ENCODE measurements at places on chromosomes 2 and 18. TPM values are rescaled to one million over a fixed set of nuclear protein-coding genes. Genes with fewer than 3 reads are reported as not detected.

HTR2B gene
- total RNA-seq = 1.7 TPM

CAVIN2 gene
- not detected for total RNA-seq

SCYGR4 gene
- not detected for total RNA-seq

CLEC4F gene
- not detected for total RNA-seq

STK17B gene
- total RNA-seq = 69.9 TPM

ANKRD62 gene
- total RNA-seq = not detected

NT5C1B gene
- total RNA-seq = not detected

KCNJ3 gene
- total RNA-seq = not detected

CRYGC gene
- not detected for total RNA-seq

DNA sequence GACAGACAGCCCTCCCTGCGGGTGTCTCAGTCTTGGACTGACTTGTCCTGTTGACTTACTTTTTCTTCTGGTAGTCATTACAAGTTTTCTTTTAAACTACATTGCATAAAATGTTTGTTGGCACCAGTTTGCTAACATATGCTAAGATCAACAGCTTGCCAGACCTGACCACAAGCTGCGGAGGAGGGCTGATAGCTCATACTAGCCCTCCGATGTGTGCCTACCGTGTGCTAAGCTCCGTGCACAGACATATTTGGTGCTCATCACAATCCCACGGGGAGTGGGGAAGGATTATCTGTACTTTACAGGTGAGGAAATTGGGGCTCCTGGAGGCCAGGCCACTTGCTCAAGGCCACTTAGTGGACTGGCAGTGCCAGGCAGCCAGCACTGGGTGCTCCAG is 72.8 kb upstream of the YPEL5 start:
- DNase-seq = peak; percentile 29

DNA sequence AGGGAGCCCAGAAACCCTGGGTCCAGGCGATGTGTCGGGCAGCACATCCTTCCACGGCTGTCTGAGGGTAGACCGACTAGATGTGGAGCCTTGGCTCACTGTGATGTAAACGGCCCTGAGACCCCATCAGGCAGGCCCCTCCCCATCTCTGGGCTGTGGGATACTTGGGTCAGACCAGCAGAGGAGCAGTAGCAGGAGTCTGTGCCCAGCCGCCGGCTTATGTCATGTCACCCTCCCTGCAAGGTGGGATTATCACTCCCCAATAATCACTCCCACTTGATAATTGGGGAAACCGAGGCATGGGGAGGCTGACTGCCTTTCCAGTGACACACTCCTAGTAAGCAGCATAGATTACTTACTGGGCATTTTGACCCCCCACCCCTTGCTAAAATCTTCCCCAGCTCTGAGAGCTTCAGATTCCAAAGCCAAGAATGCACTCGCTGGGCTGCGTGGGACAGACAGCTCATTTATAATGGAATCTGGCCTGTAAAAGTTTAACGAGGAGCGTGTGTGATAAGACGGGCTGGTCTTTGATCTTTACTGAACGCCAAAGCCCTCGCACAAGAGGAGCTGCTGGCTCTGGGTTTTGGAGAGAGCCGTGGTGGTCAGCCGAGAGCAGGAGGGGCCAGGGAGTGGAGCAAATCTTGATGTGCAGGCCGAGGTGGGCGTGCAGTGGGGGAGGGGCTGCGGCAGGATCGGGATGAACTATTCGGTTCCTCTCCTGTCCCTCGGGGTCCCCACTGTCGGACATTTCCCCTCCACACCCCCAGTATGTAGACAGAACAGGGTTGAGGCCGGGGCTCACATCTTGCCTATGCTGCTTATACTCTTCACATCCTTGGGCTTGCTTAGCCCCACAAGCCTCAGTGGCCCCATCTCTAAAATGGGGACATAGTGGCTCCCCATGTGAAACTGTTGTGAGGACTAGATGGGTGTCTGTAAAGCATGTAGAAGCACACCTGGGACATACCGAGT is 200.0 kb downstream of the GLI2 start:
- peak; percentile 85 for DNase-seq

DNA sequence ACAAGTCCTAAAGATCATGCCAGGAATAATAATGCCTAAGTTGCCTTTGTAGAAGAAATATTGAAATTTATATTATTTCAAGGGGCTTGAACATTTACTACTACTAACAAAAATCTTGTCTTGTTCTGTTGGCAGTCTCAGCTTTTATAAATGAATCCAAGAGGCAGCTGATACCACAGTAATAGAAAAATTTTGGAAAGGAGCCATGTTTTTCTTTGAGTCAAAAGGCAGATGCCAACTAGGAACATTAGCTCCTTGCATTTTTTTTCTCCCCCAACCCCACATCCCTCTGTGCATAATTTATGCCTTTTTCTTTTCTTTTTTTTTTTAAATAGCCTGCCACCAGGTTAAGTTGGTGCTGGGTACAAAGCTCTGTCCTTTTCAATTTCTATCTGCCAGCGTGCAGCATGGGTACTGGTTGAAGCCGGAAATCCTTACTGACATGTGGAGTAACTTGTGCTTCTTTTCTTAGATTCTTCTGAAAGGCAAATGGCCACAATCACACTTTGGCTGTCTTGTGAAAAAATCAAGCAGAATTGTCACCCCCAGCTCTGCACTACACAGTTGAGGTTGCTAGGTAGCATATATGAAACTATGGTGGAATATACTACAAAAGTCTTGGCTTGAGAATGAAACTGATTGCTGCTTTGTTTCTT is 98.8 kb downstream of the RHBDD1 start:
- DNase-seq = no peak

DNA sequence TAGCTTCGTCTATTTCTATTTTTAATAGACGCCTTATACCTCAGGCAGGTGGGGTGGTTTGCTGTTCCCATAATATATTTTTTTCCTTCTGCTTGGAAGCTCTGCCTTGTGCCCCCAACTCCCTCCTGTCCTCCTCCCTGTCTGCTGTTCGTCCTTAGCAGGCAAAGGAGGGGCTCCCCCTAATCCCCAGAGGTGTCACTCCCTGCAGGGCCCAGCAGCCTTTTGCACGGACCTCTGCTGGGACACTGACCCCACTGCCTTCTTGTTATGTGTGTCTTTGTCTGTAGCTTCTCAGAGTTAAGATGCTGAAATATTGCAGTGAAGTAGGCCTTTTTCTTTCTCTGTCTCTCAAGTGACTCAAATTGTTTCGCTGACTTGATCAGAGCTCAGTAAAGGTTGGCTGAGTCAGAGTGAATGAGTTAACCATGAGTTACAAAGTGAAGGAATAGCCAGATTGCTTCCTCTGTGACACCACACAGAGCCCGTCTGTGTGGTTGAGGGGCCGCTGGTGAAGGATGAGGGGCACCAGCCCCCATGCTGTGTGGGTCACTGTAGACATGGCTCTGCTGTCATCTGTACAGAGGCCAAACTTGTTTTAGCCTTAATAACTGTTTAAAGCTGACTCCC is 47.7 kb downstream of the PRKCE start:
- DNase-seq = peak; percentile 77

DNA sequence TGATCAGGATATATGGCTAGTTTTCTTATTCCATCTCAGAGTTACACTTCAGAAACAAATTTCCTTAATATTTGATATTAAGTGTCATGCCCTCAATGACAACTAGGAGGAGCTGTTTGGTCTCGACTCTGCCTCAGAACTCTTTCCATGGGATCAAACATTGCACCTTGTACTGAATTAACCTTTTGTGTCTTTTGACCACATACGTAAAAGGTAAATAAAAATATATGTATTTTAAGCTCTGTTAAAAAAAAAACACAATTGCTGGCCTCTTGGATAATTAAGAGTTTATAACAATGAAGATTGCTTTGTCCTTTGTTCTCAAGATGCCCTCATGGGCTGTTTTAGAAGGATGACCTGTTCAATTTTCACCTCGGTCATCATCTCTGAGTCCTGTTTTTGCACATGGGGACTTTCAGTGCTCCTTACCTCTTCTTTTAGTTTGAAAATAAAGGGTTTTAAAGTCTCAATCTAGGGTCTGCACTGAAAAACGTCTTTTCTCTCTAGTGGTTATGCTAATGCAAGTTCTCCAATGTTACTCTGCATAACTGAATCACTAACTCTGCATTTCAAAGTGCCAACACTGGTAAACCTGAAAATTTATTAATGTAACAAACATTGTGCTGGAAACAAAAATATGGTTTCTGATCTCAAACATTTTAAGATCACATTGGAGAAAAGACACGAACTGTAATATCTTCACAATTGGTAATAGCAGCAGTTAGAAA is 18.8 kb upstream of the FN1 start:
- peak; percentile 51 for DNase-seq

GRCh38 chr2:232838406-232838874 is 31.6 kb upstream of the SNORC start:
- peak; percentile 55 for DNase-seq

GRCh38 chr2:42129947-42130346 is 39.2 kb upstream of the EML4 start:
- DNase-seq = no peak

- DNase-seq = no peak
Measured at GRCh38 chr2:159828738-159829137, 30.7 kb upstream of the CD302 start.

GRCh38 chr2:108994178-108994577 is 5.2 kb upstream of the EDAR start:
- DNase-seq = no peak

DNA sequence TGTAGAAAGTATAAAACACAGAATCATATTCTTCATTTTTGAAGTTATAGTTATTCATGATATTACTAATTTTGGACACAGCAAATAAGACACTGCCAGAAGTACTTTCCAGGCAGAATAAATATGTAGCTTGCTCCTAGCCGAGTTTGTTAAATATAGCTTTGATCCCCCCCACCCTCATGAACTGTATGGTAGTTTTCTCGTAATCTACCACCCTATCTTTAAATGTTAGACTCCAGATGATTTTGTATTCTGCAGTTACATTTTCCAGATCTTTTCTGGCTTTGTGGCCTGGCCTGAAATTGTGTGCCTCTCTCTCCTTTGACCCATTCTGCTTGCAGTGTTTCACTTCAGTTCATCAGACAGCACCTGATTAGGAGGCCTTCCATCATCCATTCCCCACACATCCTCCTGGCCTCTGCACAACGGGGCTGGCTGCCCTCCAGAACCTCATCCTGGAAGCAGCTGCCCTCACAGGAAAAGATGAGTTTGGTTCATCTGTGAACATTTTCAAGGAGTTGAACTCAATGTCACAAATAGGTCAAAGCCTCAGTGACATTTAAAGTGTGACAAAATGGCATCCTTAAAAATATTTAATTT is 4.7 kb upstream of the KCNJ3 start:
- DNase-seq = no peak

DNA sequence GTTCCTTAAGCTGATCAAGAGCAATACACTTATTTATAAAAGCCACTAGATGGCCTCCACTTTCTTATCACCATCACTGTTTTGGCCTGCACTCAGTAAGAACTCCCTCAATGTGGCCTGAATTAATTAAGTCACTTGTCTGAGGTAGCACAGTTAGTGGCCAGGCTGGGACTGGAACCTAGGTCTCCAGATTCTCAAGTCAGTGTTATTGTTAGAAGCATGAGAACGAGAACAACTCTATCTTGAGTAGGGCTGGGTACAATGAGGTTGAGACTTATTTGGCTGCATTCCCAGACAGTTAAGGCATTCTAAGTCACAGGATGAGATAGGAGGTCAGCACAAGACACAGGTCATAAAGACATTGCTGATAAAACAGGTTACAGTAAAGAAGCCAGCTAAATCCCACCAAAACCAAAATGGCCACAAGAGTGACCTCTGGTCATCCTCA is 115.8 kb downstream of the SS18 start:
- peak; percentile 10 for DNase-seq

- DNase-seq = peak; percentile 30
Measured at GRCh38 chr2:176085861-176086771, 2.4 kb upstream of the EVX2 start.

DNA sequence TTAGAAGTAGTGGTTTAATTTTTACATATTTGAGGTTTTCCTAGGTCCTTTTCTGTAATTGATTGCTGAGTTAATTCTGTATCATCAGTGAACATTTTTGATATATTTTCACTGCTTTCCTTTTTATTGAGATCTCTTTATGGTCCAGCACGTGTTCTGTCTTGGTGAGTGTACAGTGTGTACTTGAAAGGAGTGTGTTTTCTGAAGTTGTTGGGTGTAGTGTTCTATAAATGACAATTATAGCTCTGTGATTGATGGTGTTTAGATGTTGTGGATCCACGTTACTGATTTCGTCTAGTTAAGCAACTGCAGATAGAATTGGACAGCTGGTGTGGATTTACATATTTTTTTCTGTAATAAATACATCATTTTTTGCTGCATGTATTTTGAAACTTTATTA is 32.7 kb downstream of the AGFG1 start:
- no peak for DNase-seq

- no peak for DNase-seq
Measured at GRCh38 chr2:137912371-137912770, 51.9 kb upstream of the HNMT start.

DNA sequence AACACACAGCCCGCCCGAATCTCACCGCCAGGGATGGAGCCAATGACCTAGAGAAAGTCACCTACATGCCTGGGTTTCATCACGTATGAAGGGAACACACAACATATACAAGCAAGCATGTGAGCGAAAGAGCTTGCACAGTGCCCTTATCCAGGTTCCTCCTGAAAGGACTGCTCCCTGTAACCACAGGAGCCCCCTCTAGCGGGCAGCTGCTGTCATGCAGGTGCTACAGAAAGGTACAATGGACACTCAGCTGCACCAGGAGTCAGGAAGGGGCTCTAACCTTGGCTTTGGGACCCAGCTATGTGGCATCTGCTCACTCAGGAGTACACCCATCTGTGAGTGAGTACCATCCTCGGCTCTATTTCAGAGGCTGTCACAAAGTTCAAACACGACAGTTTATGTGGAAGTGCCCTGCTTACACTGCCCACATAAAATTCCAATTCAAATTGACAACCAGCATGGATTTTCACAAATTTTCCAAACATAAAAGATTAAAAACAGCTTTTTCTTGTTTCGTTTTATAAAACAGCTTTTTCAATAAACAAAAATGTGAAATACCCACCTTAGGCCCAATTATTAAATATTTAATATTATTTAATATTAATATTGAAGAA is 3.5 kb downstream of the NDUFA10 start:
- DNase-seq = peak; percentile 44

GRCh38 chr2:54999182-54999581 is 51.1 kb downstream of the RTN4 start:
- peak; percentile 84 for DNase-seq

DNA sequence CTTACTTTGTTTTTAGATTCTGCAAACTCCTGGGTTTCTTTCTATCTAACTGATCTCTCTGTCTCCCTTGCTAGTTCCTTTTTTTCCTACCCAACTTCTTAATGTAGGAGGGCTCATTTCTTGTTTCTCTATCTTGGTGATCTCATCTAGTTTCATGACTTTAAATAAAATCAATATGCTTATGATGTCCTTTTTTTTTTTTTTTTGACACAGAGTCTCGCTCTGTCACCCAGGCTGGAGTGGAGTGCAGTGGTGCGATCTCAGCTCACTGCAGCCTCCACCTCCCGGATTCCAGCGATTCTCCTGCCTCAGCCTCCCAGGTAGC is 42.2 kb upstream of the IL1RL1 start:
- no peak for DNase-seq

All from RPMI7951 (cell line).